ENCODE measurements at places on chromosomes 2 and 18. TPM values are rescaled to one million over a fixed set of nuclear protein-coding genes. Genes with fewer than 3 reads are reported as not detected.
A peak's percentile ranks its signal among the peaks of the same experiment; 100 is the strongest.

GRCh38 chr18:10950080-10950875 lies 199.1 kb downstream of the PIEZO2 start:
- no peak for DNase-seq

GRCh38 chr2:33123216-33123615 lies 176.5 kb downstream of the LTBP1 start:
- DNase-seq, result no peak

- DNase-seq, result no peak
Measured at GRCh38 chr2:5668682-5669250, 23.4 kb upstream of the SOX11 start.

- no peak for DNase-seq
Measured at GRCh38 chr18:813172-814071, 1.4 kb upstream of the YES1 start.

- no peak for DNase-seq
Measured at GRCh38 chr18:54130177-54130576, 94.3 kb downstream of the MBD2 start.

- DNase-seq, result peak; percentile 72
Measured at GRCh38 chr18:48663931-48664847, 125.4 kb downstream of the CTIF start.

DNA sequence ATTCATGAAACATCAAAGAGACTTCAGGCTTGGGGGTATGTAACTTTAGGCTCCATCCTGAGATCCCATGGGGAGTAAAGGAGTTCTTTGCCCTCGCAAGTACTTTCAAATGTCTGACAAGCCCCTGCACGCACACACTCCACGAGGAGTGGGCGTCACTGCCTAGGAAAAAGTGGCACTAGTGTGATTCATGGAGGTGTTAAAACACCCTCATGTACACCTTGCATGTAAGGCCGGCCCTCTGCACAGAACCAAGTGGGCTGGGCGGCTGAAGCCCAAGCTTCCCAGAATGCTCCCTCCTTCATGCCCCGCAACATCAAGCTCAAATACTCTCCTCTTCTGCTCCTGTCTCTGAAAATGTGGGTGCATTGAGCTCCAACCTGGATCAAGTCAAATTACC lies 7.8 kb downstream of the HS1BP3 start:
- peak; percentile 35 for DNase-seq

GRCh38 chr2:198144660-198145059 lies 340.3 kb downstream of the PLCL1 start:
- DNase-seq, result no peak

- no peak for DNase-seq
Measured at GRCh38 chr2:218569038-218569431, 396 bp downstream of the CNOT9 start.

DNA sequence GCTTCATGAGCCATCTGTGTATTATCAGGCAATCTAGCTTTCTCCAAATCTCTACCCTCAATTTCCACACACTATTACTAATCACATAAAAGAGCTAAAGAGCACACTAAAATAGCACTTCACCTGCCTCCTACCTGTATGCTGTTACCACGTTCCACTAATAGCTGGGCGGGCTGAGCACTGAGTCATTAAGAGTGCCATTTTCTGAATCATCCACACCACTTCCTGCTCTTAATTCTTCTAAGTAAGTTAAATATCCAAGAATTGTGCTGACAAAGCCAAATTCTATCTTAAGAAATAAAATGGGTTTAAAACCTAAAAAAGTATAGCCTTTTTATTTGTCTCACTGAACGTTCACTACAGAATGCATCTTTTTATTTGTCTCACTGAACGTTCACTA lies 35.7 kb downstream of the NOL10 start:
- DNase-seq, result no peak

GRCh38 chr2:6143812-6144211 lies 451.6 kb downstream of the SOX11 start:
- no peak for DNase-seq

GRCh38 chr2:118309946-118310680 lies 221.8 kb downstream of the INSIG2 start:
- no peak for DNase-seq

DNA sequence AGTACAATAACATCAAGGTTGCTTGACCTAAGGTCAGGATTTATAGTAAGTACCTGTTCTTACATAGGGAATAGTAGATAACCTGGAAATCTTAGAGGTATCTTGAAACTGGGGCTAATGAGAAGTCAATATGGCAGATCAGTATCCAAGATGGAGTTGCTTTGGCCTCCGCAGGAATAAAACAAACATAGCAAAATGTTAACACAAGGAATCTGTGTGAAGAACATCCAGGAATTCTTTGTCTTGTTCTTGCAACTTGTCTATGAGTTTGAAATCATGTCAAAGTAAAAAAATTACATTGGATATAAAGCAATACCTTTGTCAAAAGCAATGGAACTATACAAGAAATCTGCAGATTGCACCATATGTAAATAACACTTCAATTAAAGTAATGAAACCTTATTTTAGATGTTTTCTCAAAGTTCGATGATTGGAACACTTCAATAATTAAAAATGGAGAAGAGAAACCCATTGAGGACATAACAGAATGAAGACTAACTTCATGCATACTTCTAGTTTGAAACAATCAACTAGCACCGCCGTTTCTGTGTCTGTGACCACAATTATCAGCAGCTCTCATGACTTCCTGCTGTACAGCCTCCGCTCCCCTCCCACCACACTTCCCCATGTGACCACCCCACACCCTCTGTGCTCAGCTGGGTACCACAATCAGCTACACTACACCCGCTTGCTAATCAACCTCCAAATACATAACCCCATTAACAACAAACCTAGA lies 27.6 kb downstream of the C2orf76 start:
- no peak for DNase-seq

DNA sequence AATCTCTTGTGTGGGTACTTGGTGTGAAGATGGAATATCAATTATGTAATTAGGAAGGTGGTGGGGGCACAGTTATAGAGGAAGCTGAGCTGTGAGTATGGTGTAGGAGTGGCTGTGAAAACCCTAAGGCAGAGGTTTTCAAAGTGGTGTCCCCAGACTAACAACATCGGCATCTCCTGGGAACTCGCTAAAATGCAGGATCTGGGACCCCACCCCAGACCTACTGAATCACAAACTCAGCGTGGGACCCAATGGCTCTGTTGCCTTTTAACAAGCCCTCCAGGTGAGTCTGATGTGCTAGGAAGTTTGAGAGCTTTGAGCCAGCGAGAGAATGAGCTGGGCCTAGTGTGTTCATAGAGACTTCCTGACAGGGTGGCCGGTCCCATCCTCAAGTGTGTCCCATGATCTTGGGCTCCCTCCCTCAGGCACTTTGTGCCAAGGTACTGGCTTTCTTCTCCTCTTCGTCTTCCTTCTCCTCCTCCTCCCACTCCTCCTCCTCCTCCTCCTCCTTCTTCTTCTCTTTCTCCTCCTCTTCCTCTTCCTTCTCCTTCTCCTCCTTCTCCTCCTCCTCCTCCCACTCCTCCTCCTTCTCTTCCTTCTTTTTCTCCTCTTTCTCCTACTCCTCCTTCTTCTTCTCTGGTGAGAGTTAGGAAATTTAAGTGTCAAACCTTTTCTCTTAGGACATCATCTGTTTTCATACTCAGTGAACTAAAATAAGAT lies 86.6 kb downstream of the PDK1 start:
- no peak for DNase-seq

- DNase-seq, result peak; percentile 30
Measured at GRCh38 chr2:105328281-105329196, 996 bp downstream of the TGFBRAP1 start.

GRCh38 chr2:33706410-33706809 lies 107.3 kb upstream of the FAM98A start:
- DNase-seq, result peak; percentile 11

DNA sequence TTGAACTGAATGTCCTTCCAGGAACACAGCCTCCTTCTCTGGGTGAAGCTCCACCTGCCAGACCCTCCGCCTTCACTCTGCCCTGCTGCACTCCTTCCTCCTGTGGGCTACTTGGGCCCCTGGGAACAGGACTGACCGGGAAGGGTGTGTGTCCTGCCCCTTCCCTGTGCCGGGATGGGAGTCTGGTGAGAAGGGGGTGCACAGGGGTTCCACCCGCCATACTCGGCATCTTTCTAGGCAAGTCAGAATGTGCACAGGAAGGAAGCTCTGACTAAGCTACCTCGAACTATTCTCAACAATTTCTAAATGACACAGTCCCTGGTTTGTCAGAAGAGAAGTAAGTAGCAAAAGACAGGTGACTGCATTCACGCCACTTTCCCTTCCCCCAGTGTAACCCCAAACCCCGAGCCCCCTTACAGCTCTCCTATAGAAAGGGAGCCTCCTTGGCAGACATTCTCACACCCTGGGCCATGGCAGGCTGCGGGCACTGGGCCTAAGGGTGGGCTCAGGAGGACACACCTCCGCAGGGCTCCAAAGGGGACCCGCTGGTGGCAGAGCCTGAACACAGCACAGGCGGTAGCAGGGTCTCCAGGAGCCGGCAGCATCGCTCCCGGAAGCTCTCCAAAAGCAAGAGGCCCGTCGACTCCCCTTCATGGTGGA lies 184.1 kb downstream of the HDAC4 start:
- DNase-seq, result no peak

- DNase-seq, result no peak
Measured at GRCh38 chr2:177691177-177691576, 298.6 kb downstream of the AGPS start.

- DNase-seq, result no peak
Measured at GRCh38 chr2:141767051-141767450, 363.8 kb downstream of the LRP1B start.

GRCh38 chr2:191844706-191845105 lies 2.2 kb downstream of the CAVIN2 start:
- no peak for DNase-seq

DNA sequence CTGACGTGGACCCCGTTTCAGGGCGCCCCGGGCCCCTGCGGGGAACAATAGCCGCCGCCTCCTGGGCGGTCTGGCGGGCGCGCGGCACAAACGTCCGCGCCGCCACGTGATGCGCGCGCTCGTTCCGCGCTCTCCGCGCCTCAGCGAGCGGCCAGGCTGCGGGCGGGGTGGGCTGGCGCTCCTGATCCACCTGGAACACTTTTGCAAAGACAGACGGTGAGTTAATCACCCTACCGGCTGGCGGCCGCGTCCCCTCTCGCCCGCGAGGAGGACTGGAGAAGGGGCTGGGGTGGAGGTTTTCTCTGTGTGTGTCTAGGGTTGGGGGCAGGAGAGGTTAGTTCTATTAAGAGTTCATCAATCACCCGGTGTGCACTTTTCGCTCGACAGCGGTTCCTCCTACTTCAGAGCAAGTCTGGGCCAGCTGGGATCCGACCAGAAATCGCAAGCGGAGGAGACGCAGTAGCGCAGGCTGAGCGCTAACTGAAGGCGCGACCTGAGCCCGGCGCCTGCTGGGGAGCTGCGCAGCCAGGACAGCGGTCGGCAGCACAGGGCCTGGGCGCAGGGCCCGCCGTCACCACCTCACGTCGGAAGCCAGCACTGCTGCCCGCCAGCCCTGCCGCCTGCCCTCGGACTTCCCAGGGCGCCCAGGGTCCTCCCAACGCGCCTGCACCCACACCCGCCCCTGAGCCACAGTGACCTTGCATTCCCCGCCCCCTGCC lies 10.3 kb upstream of the HOXD1 start:
- no peak for DNase-seq

- no peak for DNase-seq
Measured at GRCh38 chr2:45045706-45046105, 36.5 kb upstream of the SIX2 start.

DNA sequence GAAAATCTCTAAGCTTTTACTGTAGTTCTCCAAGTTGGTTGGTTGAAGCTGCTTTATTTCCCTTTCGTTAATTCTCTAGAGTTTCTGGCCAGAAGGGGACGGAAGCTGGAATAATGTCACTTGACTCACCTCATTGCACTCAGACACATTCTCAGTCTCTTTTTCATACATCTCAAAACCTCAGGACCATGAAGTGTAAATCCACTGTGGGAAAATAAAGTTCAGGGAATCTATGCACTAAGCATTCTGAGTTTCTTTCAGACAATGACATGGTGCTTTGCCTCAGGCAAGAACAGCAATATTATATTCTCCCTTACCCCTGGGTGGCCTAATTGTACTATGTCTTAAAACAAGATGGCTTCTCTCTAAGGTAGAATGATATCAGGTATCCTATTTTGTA lies 167.8 kb downstream of the PRPF40A start:
- no peak for DNase-seq

Gene FBXO15
- 0.84 TPM for total RNA-seq

Gene ANO7
- total RNA-seq, result 0.67 TPM

Gene G6PC2
- not detected for total RNA-seq

Gene MAP3K19
- total RNA-seq, result not detected

Gene TCF23
- total RNA-seq, result not detected

Gene GBX2
- total RNA-seq, result not detected

Gene SPRED2
- 22.5 TPM for total RNA-seq

Gene ID2
- total RNA-seq, result 46.7 TPM

Gene AOX1
- total RNA-seq, result 33.4 TPM

Gene SERPINB10
- not detected for total RNA-seq

Gene MPPE1
- 17.8 TPM for total RNA-seq

Gene BIN1
- 16.8 TPM for total RNA-seq

Gene DNAH6
- total RNA-seq, result 0.10 TPM

Gene SULT1C2
- not detected for total RNA-seq

Gene HMSD
- not detected for total RNA-seq

Gene ANAPC1
- 30.7 TPM for total RNA-seq

Gene KIF5C
- 0.23 TPM for total RNA-seq

Gene HOXD3
- 0.68 TPM for total RNA-seq

Gene CHST10
- 11.0 TPM for total RNA-seq

Gene ADRA2B
- 2.3 TPM for total RNA-seq

Gene IL36A
- total RNA-seq, result not detected

Data from heart left ventricle (tissue), 16 donors.